Germinal center (tissue), 1 donor: ENCODE measurements at places on chromosomes 16 and 17.

- no peak for DNase-seq
Measured at GRCh38 chr16:4465977-4466779, 8.2 kb downstream of the NMRAL1 start.

GRCh38 chr17:18248811-18249210 is 9.7 kb downstream of the FLII start:
- no peak for DNase-seq

GRCh38 chr16:9874219-9874618 is 308.0 kb downstream of the GRIN2A start:
- DNase-seq: no peak

DNA sequence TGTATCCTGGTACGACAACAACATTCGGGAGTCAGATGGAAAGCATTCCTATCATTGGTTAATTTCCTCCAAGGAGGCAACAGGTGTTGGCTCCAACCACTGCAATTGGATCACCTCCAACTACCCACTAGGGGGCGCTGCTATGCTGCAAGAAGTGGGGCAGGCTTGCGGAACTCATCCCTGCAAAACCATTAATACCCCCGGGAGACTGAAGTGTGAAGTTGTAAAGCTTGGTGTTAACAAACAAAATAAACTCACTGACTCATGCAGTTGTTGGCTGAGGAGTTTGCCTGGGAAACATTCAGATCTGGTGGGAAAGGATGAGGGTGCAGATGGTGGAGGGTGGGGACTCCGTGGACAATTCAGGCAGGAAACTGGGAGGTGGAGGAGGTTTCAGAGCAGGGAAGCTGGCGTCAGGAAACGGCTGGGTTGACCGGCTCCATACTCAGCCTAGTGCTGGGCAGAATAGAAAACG is 84.9 kb downstream of the HS3ST2 start:
- peak; percentile 15 for DNase-seq
